ENCODE measurements at places on chromosomes 7 and 10. TPM values are rescaled to one million over a fixed set of nuclear protein-coding genes. Genes with fewer than 3 reads are reported as not detected.

DNA sequence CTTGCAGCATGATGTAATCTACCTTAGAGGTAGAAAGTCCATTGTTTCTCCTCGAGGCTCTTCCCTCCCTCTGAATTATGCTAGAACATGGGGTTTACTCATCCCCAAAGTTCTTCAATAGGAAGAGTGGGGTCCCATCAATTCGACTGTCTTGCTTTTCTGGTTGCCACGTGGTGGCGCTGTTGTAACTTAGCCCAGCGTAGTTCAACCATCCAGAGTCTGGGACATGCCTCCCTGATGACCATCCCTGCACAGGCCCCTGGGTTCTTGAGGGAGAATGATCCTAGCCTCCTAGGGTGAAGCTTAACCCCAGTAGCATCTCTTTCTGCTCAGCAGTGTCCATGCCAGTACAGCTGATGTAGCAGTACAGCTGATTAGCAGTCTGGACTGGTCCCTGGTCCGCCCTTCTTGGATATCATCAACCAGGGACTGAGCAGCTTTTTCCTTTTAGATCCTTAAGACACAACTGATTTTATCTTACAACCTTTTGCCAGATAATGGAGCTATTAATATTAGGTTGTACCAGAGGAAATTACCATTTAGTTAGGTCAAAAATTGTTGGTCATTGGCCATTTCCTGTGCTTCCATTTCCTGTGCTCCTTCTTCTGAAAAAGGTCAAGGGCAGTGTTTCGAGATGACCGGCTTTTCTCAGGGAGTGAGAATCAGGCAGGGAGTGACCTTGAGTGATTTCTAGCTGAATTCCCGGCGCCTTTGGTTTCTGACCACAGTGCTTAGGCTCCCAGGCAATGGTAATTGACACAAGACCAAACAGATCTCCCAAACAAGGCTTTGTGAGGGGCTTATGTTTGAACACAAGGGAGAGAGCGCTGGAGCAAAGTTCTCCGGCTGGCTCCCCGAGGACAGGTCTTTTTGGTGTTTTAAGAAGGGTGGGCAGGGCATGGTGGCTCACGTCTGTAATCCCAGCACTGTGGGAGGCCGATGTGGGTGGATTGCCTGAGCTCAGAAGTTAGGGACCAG, 65.4 kb downstream of the TACC2 start:
- peak; percentile 76 for DNase-seq

DNA sequence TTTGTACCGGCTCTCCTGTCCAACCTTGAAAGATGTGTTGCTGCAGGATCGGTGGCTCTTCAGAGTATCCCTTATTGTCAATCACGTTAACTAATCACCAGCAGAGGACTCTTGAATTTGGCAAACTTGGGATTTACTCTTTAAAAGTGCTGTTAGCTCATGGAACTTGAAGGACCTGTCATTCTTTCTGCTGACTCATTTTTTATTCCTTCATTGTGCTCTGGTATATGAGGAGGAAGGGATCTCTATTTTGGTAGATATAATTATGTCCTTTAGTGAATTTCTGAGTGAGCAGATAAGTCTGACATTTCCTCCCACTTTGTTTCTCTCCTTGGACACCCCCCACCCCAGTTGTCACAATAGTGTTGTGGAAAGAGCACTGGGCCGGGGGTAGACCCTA, 175.1 kb upstream of the HDAC9 start:
- DNase-seq: no peak

DNA sequence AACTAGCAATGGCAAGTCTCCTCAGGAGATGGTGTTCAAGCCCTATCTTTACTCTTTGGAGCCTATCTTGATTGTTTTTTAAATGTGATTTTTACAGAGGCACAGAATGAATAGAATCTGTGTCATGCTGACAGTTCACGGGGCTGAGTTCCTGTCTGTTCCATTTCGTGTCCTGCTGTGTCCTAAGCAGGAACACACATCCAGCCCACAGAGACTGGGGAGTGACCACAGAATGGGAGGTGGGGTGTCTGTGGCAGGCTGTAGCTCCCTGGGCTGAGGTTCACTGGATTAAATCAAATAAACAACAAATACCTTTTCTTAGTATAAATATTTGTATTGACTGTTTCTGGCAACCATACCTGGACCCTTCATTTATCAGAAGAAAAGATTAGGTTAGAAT, 73.4 kb upstream of the CARD11 start:
- DNase-seq: no peak

GRCh38 chr7:156778668-156779067, 114.3 kb downstream of the LMBR1 start:
- DNase-seq: no peak

DNA sequence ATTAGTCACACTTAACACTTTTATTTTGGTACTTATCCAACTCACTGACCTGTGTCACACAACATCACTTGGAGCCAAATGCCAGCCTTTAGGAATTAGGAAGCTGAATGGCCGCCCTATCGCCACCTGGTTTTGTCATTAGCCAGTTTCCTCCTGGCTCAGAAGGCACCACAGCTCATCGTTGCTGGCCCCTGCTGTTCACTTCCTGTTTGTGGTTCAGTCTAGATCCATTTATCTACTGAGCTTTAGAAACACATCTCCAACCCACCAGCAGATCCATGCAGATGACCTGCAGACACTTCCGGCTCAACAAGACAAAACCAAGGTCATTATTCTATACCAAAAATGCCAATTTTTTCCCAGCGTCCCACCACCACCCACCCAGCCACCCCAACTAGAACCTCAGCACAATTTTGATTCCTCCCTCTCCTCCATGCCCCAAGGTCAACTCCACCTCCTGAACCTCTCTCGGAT, 193.5 kb upstream of the NEBL start:
- no peak for DNase-seq

DNA sequence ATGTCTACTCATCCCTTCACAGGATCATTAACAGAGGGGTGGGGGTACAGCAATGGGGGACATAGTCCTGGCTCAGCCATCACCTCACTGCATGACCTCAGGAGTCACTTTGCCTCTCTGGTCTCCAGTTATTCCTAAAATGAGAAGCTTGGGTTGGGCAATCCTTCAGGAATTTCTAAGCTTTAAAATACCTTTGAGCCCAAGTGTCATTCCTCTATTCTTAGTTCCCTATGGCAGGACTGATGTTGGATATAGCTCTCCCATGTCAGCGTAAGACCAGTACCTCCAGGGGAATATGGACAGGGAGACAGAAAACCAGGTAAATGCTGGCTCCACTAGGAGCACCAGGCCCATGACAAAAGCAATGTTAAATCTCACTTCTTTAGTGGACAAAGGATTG, 34.5 kb downstream of the BLNK start:
- no peak for DNase-seq

The GTF2IRD1 gene
- total RNA-seq: 11.7 TPM

DNA sequence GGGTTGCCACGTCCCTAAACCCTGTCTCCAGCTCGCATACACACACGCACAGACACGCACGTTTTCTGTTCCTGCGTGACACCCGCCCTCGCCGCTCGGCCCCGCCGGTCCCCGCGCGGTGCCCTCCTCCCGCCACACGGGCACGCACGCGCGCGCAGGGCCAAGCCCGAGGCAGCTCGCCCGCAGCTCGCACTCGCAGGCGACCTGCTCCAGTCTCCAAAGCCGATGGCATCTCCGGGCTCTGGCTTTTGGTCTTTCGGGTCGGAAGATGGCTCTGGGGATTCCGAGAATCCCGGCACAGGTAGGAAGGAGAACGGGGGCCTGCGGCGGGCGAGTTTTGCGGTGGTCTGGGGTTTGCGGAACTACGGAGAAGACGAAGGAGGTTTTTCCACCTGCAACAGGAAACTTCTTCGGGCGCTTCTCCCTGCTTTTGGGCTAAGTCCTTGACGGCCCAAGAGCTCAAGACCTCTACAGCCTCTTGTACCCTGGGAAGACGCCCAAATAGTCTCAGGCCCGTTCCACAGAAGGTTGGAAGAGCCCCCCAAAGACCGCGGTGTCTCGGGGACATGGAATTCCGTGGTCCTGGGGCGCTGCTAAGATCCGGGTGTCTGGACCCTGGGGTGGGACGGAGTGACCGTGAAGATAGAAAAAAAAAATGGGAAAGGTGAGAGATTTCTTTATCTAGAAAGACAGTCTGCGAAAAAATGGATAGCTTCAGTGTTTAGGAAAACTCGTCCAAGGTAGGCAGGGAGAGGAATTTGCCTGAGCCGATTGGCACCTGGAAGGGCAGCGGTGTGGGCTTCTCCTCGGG, at the start of gene GAD2:
Gene GAD2 (plus strand): TSS at position 190 of the 811 bp plus-strand sequence. CDS start 36 bp downstream, at position 226.
- no peak for DNase-seq

Data from heart right ventricle (tissue), 16 donors.